Fibroblast of lung (primary cell): ENCODE measurements at places on chromosomes 13 and 19. TPM values are rescaled to one million over a fixed set of nuclear protein-coding genes. Genes with fewer than 3 reads are reported as not detected.
A peak's percentile ranks its signal among the peaks of the same experiment; 100 is the strongest.

DNA sequence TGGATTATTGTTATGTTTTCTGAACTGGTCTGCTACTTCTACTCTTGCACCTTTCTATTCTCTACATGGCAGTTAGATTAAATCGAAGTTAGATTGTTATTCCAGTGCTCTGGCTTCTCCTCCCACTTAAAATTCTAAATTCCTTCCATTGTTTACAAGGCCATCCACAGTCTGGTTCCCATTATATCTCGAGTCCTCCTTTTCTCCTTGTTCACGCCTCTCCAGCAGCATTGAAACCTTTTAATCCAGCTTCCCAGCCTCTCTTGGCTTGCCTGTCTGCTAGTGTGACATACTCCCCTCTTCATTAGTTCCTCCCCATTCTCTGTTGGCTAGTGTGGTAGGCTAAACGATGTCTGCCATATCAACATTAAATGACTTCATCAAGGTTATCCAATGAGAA is 54.5 kb downstream of the DNAJC15 start:
- no peak for DNase-seq

The KLK14 gene
- total RNA-seq = not detected in 2 replicates

The CALR3 gene
- not detected in 2 replicates for total RNA-seq

DNA sequence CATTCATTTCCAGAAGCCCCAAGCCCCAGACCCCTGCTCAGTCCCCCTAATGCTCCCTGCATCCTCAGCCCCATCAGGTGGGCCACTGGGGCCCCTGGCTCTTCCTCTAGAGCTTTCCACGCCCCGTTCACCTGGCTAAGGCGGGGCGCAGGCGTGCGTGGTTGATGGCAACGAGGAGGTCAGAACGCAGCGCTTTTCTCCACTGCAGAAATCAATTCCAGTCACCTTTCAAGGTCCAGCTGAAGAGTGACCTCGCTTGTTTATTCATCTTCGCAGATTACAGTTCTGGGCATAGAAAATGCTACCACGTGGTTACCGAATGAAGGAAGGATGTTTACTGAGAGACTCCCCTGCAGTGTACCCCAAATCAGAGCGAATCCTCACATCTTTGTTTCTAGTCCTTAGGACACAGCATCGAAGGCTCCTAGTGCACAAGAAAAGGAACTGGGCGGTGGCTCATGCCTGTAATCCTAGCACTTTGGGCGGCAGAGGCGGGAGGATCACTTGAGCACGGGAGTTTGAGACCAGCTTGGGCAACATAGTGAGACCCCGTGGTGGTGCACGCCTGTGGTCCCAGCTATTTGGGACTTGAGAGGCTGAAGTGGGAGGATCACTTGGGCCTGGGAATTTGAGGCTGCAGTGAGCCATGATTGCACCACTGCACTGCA is 828 bp upstream of the PBX4 start:
- no peak for DNase-seq

DNA sequence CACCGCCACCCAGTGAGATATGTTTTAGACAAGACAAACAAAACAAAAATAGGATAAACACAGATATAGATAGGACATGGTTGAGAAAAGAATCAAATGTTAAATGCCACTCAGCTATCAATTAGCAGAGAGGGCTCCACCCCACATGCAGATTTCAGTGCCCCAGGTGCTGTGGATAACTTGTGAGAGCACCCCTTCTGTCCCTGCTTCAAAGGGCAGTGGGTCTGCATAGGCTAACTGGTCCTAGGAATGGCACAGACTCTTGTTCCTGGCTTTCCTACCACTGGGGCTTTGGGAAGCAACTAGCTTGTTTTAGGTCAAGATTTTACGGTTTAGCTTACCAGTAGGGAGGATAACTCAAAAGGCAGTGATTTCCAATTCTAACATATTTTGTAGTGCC is 460.3 kb downstream of the TSHZ3 start:
- DNase-seq = no peak

GRCh38 chr19:47765523-47766358 is 12.8 kb upstream of the SELENOW start:
- peak; percentile 51 for DNase-seq

GRCh38 chr19:41354343-41354953 is 726 bp upstream of the TGFB1 start:
- no peak for DNase-seq
